Endothelial cell (in vitro differentiated cells): ENCODE measurements at places on chromosomes 2 and 18.
A peak's percentile ranks its signal among the peaks of the same experiment; 100 is the strongest.

GRCh38 chr2:232447638-232448303, 8.2 kb upstream of the ALPI start:
- no peak for DNase-seq

DNA sequence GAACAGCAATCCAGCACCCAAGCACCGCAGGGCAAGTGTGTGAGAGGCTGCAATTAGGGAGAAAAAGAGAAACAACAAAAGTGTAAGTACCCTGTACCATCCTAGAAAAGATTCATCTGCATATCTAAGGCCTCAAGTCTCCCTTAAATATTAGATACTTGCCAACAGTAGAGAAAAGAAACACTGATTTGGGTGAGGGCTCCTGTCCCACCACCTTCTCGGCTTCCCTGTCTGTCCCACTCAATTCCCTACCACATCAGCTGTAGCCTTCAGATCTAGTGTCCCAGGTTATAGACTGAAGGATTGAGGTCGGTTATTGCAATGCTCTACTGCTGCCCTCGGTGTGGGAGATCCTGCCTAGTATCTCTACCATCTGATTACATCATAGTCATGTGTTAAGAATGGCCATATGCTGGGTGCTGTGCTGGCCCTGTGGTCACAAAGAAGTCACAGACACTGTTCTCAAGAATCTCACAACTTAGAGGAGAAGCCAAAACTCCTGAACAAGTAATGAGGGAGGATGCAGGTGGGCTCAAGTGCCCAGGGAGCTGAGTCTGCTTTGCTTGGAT, 2.5 kb downstream of the RAX start:
- no peak for DNase-seq

- no peak for DNase-seq
Observed at GRCh38 chr2:71498261-71498701, 44.9 kb downstream of the DYSF start.

DNA sequence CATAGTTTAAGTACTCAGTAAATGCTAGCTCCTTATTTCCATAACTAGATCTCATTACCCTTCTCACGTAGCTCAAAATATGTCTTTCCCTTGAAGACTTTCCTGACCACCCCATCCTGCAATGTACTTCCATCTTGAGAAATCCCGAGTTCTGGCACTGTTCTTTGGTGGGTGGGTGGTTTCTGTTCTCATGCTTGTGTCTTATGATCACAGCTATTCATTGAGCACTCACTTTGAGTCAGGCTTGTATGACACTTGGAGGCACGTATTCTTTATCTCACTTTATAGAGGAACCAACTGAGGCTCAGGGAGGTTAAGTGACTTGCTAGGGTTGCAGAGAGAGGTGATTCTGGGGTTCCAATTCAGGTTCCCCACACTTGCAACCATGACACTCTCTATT, 9.0 kb upstream of the CLIP4 start:
- no peak for DNase-seq

- no peak for DNase-seq
Observed at GRCh38 chr2:158659483-158659882, 135.6 kb upstream of the DAPL1 start.

DNA sequence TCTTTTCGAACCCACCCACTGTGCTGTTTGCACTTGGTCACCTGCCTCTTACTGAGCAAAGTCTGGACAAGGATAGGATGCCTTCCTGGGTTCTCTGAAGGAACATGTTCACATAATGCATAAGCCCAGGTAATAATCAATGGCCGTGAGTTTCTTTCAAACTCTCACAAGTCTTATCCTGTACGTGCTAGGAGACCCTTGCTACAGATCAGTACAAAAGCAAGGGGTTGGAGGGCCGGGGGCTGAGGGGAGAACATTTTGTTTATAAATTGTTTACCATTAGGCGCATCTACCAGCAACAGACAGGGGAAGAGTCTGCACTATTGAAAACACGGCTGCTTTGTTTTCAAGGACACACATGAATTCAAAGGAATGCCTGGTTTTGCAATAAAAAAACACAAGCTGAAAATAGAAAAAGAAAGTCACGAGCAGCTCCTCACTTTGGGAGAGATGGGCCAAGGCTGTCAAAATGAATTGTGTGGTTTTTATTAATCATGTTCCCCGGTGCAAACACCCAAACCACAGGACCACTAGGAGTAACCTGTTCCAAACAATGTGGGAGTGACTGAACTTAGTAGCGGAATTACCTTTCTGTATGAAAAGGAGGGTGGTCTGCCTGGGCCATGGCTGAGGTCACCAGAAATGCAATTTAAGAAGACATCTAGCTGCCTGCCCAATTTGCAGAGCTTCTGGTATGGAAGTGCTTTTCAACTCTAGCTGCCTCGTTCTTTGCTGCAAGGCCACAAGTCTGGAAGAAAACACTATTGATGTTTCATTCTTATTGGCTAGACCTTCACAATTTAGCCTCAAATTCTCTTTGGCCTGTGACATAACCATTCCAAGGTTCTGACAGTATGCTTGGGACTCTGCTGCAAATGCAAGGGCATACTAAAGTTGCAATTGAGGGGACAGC, 73.5 kb downstream of the CCBE1 start:
- DNase-seq, result no peak

GRCh38 chr18:10023853-10024570, 110.2 kb downstream of the VAPA start:
- no peak for DNase-seq

- DNase-seq, result no peak
Observed at GRCh38 chr2:3236300-3237045, 141.1 kb downstream of the EIPR1 start.

DNA sequence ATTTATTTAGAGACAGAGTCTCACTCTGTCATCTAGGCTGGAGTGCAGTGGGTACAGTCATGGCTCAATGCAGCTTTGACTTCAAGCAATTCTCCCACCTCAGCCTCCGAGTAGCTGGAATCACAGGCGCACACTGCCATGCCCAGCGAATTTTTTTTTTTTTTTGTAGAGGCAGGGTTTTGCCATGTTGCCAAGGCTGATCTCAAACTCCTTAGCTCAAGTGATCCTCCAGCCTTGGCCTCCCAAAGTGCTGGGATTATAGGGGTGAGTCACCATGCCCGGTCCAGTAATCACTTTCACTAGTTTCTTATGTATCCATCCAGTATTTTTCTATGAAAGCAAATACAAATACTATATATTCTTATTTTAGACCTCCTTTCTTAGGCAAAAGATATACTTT, 24.0 kb downstream of the PRKAG3 start:
- DNase-seq, result no peak

- no peak for DNase-seq
Observed at GRCh38 chr18:73352546-73352945, 484.8 kb upstream of the NETO1 start.

DNA sequence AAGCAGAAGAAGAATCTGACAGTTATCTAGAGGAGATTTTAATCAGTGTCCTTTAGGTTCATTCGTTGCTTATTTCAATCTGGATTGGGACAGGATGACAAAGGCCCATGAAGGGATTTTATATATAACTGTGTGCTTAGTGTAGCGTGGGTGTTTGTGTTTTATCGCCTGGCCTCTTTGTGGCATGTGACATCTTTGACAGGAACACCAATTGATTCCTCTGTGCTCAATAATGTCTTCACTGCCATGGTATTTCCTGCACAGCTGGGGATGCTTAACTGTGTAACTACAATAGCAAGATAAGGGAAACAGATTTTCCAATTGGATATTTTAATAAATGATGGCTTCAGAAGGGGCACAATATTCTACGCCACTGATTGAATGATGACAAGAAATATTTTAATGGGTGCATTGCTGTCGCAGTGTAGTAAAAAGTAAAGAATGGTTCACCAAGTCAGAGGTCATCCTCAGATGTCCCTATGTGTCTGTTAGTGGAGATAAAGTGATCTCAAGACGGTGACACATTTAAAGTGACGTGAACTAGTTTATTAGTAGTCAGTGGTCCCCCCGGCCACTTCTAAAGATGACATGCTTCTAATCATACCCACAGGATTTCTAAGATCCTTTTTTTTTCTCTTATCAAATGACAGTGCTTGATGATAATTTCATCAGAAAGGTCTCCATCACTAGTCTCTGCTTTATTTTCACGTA, 160.4 kb downstream of the AGAP1 start:
- DNase-seq, result no peak

GRCh38 chr18:9210966-9211365, 74.4 kb downstream of the ANKRD12 start:
- no peak for DNase-seq

DNA sequence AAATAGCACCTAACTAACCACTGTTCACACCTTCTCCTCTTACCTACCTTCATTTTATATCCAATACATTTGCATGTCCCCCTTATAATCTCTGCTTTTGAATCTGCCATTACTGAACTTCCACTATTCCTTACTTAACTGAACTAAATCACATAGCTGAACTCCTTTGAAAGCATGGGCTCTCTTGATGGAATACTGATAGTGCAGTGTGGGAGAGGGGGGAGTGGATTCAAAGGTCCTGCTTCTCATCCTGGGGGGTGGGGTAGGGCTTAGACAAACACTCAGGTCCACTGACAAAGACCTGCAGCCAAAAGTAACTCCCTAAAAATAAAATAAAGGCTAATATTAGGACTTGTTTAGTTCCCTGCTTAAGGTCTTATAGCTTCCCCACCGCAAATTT, 8.6 kb downstream of the MCEE start:
- DNase-seq, result no peak

DNA sequence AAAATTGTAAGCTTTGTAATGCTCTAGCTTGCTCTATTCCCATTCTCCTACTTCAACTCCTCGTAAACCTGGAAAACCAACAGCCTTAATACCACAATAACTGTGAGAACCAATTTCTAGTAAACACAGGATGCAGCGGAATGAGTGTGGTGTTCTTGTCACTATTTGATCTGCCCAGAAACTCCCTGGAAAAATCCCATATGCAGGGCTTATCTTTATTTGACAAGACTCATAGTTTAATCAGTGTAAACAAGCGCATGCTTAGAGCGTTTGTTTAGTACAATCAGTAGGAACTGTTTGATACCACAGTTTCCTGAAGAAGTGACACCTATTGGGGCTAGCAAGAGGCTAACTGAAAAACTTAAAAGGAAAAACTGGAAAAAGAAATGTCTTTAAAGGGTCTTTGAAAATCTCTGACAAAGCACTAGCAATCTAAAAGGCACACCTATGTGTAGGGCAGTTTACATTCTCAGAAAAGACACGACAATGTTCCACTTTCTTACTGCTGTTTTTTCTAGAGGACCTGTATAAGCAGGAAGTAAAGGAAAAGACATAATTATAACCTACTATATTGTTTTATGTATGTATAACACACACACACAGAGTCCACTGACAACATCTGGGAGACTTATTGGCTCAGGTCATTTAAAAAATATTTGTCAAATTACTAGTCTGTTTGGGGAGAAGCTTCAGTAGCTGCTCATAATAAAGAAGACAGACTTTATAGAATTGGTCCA, 241.4 kb upstream of the KLHL14 start:
- no peak for DNase-seq

DNA sequence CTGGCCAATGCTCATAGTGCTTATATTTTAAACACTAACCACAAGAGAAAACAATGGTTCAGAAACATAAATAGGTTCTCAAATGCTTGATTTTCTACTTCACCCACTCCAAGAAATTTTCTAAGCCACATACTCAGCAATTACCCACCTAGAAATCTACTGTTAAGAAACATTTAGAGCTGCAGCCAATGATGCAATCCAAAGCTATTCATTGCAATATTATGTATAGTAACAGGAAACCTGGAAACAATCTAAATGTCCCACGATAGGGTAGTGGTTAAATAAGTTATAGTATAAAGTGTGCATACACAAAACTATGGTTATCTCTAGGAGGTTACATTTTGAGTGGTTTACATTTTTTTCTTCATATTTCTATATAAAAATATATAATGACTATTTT, 5.7 kb downstream of the FAM237A start:
- no peak for DNase-seq

DNA sequence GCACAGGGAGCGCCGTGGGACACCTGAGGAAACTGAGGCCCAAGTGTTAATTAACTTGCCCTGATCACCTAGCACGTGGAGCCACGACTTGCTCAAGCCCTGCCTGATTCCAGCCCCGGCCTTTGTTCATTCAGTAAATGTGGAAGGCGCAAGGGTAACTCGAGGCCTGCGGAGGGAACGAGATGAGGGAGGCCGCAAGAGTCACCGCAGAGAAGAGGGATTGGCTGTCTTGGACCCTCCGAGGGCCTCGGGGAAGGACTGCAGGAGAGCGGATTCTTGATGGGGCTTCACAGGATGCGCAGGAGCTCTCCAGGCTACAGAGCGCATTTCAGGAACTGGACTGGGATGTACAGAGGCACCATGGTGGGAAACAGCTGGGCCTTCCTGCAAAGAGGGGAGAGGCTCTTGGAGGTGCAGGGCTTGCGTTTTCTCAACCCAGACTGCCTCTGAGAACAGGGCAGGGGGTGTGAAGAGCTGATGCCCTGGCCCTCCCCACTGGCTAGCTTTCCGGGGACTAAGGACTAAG, 511 bp upstream of the ANKMY1 start:
- peak; percentile 6 for DNase-seq

- DNase-seq, result peak; percentile 25
Observed at GRCh38 chr2:78431241-78431640, 594.3 kb upstream of the REG3G start.

DNA sequence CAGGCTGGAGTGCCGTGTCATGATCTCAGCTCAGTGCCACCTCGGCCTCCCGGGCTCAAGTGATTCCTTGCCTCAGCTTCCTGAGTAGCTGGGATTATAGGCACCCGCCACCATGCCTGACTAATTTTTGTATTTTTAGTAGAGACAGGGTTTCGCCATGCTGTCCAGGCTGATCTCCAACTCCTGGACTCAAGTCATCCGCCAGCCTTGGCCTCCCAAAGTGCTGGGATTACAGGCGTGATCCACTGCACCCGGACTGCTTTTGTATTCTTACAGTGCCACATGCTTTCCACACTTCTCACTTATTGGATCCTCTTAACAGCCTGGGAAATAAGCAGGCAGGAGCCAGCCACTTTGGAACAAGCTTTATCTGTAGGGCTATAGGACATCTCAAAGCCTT, 25.3 kb upstream of the BCL2L11 start:
- no peak for DNase-seq

GRCh38 chr2:191676790-191677645, 918 bp upstream of the NABP1 start:
- no peak for DNase-seq

GRCh38 chr2:178819147-178819875, 12.1 kb upstream of the TTN start:
- no peak for DNase-seq

GRCh38 chr2:207135801-207136457, 29.8 kb downstream of the KLF7 start:
- no peak for DNase-seq

DNA sequence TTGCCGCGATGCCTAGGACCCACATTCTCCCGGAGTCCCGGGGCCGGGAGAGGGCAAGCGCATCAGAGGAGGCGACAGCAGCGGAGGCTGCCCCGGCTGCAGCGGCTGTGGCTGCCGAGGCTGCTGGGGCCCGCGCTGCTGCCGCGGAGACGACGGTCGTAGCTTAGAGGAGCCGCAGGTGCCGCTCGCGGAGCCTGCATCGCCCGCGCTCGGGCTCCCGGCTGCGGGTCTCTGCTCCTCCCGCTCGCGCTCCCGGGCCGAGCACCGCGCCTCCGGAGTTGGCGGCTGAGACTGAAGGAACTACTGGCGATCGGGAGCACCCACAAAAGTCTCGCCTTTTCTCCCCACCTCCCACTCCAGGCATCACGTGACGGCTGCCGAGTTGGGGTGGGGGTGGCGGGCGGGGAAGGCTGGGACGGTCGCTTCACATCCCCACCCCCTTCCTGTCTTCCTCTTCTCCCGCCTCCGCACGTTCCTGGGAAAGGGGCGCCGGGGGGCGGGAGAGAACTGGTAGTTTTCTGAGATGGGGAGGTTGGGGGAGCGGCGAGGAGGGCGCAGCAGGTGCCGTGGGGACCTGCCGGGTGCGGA, at the start of gene LYPD1:
Gene LYPD1, minus strand, starts transcription at position 298 of the 588 bp plus-strand sequence. Its CDS starts 273 bp downstream, at position 25.
- peak; percentile 28 for DNase-seq
